Heart right ventricle (tissue), 16 donors: ENCODE measurements at places on chromosomes 4 and X. TPM values are rescaled to one million over a fixed set of nuclear protein-coding genes. Genes with fewer than 3 reads are reported as not detected.

CLDN22 gene
- total RNA-seq = not detected

FABP2 gene
- 0.15 TPM for total RNA-seq

FHDC1 gene
- 0.17 TPM for total RNA-seq

CCKAR gene
- total RNA-seq = not detected

HSFX4 gene
- total RNA-seq = not detected

- no peak for DNase-seq
These were observed 339 bp downstream of the CUL4B start for GRCh38 chrX:120560405-120560841.

- no peak for DNase-seq
These were observed 16.6 kb downstream of the PCGF3 start for GRCh38 chr4:722169-722725.

- no peak for DNase-seq
These were observed 38.6 kb downstream of the MFAP3L start for GRCh38 chr4:169987327-169988228.

DNA sequence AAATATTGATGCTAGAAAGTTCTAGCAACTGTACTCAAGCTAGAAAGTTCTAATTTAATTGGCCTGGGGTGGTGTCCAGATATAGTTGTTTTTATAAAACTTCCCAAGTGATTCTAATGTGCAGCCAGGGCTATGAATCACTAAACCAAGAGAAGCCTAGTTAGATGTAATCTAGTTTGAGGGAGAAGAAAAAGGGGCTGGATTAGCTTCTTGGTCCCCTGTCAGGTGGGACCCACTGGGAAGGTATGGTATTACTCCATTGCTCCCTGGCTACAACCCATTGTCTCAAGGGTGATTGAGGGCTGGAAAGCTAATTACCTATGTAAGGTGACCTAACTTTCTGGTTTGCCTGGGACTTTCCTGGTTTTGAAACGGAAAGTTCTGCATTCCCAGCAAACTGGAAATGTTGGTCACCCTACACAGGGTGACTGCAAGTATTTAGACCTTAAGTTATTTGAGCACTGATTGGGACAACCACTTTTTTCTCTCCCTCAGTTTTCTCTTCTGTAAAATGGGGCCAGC lies 23.9 kb upstream of the MSN start:
- DNase-seq = no peak

DNA sequence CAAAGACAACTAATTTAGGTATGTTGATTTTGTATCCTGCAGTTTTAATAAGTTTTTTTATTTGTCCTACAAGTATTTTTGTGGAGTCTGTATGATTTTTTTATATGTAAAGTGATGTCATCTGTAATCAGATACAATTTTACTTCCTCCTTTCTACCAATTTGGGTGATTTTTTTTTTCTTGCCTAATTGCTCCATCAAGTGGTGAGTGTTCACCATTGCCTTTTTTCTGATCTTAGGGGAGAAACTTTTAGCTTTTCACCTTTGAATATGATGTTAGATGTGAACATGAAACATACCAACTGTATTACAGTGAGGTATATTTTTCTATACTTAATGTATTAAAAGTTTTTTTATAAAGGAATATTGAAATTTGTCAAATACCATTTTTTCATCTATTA lies 362.3 kb downstream of the PABPC4L start:
- DNase-seq = no peak

DNA sequence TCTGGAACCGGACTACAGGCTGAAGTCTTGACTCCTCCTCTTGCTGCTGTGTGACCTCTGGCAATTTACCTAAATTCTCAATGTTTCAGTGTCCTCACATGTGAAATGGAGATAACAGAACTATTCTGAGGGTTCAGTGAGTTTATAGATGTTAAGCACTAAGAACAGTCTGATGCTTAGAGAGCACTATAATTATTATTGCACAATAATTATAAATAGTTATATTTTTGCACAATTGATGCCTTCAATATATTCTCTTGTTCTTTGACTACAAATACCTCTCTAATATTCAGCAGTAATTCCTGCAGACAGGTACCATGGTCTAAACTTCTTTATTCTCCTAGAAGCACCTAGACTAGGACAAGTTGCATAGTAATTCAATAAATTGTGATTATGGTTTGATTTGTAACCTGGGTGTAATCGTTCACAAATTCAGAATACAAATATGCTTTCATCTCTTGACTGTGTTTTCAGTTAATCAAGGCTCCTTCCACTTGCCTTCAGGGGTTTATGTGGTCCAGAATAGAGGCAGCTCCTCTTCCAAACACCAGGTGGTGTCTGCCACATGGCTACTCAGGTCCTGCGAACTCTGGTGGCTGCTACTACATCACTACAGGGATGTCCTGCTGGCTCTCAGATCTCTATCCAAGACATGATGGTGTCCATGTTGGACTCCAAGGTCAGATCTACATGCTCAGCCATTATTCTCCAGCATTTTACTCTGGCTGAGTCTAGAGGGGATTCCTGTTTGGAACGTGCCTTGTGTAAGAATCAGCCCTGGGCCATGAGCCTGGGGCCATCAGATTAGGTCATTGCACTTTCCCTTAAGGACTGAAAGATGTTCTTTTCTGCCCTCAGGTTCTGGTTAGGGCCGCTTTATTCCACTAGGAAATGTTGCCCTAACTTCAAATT lies 103.4 kb downstream of the QRFPR start:
- DNase-seq = no peak
